ENCODE measurements at places on chromosomes 7 and 10. TPM values are rescaled to one million over a fixed set of nuclear protein-coding genes. Genes with fewer than 3 reads are reported as not detected.
A peak's percentile ranks its signal among the peaks of the same experiment; 100 is the strongest.

The CALCR gene
- not detected for total RNA-seq

- H3K27me3 ChIP-seq: no peaks in the 10 kb centered on the region
- no peak for DNase-seq
- H3K4me3 ChIP-seq: peak overlapping the region; percentile 99
- H3K36me3 ChIP-seq: peaks cover 6% of the 10 kb centered on the region
- H3K4me1 ChIP-seq: peaks cover 16% of the 10 kb centered on the region
These were observed 972 bp downstream of the PAOX start for GRCh38 chr10:133379801-133380666.

- DNase-seq: no peak
- H3K27me3 ChIP-seq: no peaks in the 10 kb centered on the region
- H3K36me3 ChIP-seq: no peaks in the 10 kb centered on the region
These were observed 344.7 kb upstream of the LRGUK start for GRCh38 chr7:133782470-133782869.

- no peak overlapping the region for H3K27ac ChIP-seq
- no peaks in the 10 kb centered on the region for H3K4me1 ChIP-seq
- H3K36me3 ChIP-seq: no peaks in the 10 kb centered on the region
These were observed 194.3 kb downstream of the SORCS3 start for GRCh38 chr10:104835422-104835821.

Measured in upper lobe of left lung (tissue), 6 donors.